ENCODE measurements at places on chromosomes 16 and 17.
A peak's percentile ranks its signal among the peaks of the same experiment; 100 is the strongest.

- DNase-seq: no peak
Measured at GRCh38 chr16:87550495-87550961, 51.8 kb upstream of the JPH3 start.

DNA sequence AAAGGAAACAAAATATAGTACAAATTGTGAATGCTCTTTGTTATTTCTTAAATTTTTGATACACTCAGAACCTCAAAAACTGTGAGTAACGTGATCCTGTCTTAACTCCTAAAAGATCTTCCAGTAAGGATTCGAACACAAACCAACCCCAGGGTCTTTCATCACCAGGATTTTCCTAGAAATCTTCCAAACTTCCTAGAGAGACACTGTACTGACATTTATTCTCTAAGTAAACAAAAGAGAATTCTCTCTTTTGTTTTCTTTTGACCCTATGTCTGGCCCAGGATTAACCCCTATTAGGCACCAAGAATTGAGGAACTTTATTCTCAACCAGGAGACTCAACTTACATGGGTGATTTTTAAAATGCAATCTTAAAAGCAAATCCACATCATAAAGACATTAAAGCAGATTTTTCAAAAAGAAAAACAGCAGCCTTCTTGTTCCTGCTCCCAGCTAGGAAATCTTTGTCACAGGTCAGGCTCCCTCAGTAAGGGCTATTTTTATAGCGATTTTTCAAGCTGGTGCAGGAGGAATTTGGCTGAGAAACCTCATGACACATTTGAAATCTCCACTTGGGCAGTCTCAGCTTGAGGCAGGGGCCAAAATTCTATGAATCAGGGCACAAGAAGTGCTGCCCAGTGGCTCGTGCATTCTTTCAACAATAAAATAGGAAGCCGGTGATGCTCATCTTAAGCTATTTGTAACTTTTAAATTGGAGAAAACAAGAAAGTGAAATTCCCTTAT lies 6.2 kb upstream of the SMG1 start:
- no peak for DNase-seq

- no peak for DNase-seq
Measured at GRCh38 chr16:27174007-27174406, 29.3 kb upstream of the KDM8 start.

DNA sequence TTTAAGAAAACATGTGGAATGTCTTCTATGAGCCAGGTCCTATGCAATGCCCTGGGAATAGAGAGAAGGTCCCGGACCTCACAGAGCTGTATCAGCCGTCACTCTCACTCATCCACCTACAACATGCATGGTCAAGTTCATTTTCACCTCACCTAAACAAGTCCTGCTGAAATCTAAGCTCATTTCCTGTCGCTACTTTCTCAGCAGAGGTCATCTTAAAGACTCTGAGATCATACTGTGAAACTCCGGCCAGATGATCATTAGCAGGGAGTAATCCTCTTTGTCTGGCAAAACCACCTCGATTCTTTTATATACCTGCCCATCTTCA lies 66.2 kb upstream of the LYRM9 start:
- no peak for DNase-seq

DNA sequence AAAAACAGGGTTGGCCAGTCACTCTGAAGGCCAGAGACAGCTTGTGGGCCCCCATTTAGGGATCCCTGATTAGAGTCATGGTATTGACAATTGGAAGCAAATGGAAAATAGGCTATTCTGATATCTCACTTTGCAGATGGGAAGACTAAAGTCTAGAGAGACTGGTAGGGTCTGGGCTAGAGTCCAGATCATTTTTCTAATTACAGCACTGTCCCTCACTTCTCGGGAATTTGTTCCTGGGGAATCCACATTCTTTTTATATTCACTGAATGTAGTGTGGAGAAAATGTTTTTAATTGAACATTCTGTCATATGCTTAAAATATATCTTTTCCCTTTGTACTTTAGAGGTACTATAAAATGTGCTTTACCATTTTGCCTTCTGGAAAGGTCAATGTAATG lies 1.1 kb downstream of the KATNIP start:
- DNase-seq: no peak

DNA sequence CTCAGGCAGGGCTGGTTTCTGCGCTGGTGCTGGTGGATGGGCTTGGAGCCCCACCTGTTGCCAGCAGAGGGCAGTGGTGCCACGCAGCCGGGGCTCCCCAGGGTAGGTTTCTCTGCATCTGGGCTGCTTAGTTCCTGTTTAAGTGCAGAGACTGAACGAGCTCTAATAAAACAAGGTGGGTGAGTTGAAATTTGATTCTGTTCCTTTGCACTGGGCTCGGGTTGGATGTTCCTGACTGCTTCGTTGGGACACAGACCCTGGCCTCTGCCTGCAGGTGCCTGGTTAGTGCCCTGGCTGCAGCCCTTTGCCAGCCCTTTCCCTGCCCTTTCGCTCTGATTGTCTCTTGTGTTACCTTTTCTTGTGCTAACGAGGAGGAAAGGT lies 30.0 kb downstream of the TBCD start:
- peak; percentile 22 for DNase-seq

DNA sequence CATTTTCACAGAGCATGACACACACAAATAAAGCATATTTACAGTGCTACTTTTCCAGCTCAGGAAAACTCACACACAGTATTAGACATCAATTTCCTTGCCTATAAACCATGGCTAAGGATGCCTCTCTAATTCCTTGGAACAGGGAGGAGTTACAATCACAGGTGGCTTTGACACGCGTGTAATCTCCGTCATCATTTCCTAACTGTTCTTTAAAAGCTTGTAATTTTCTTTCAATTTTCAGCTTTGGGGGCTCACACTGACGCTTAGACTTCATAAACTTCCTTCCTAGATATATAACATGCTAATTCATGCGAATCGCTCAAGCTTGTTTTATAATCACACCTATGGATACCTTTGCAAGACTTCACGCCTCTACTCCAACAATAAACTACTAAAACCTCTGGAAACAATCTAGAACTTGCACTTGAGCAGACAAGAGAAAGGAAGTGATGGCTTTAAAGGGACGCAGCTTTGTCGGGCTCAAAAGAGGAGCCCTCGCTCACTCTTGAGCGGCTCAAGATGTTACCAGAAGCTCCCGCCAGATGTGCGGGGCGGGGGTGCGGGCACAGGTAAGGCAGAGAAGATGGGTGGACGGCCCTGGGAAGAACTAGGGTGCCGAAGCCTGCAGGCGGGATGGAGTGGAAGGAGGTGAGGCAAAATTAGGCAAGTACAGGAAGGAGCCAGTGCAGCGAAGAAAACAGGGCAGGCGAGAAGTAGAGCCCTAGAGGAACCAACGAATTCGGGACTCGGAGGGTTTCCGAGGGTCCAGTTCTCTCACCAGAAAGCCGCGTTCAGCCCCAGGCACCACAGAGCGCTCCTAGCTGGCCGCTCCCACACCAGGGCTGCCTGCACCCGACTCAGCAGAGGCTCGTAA lies 631 bp downstream of the RETREG3 start:
- no peak for DNase-seq
